T-helper 1 cell (primary cell): ENCODE measurements at places on chromosomes 4 and X.

GRCh38 chr4:103478734-103479133 lies 241.1 kb downstream of the TACR3 start:
- no peak for DNase-seq

- no peak for DNase-seq
Observed at GRCh38 chr4:107546638-107547037, 173.4 kb downstream of the PAPSS1 start.

DNA sequence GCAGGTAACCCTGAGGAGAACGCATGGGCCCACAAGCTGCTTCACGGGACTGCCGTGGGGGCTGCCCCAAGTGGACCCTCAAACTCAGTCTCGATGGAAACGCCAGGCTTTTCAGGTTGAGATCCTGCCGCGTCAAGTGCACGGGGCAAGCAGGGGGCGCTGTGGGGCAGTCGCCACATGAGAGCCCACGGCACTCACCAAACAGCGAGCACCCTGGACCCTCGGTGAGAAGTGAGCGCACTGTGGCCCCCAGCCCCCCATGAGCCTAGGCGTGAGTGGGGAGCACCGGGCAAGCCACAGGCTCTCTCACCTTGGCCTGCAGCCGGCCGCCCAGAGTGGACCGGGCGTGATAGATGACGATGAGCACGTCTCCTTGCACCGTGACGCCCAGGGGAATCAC lies 50.9 kb upstream of the CPLX1 start:
- DNase-seq = no peak

- no peak for DNase-seq
Observed at GRCh38 chrX:5916945-5917344, 311.7 kb downstream of the NLGN4X start.

DNA sequence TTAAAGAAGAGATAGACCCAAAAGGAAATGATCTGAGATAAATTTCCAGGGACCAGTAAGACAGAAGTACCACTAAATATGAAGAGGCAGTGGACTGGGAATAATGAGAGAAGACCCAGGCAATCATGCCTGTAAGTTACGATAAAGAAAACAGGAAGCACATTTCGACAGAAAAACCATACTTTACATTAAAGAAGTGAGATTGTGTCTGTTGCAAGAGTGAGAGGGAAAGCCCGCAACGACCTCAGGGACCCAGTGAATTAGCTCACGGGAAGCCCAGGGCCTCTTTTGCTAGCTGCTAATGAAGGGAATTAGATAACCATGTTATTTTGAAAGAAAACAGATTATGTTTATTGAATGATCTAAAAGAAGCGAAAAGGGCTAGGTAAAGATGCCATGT lies 28.9 kb upstream of the ACSL1 start:
- no peak for DNase-seq

GRCh38 chr4:25421816-25422525 lies 44.9 kb downstream of the ANAPC4 start:
- DNase-seq = no peak

GRCh38 chr4:67091673-67092072 lies 453.6 kb downstream of the CENPC start:
- DNase-seq = no peak

GRCh38 chr4:88675543-88675942 lies 22.1 kb downstream of the NAP1L5 start:
- no peak for DNase-seq

- no peak for DNase-seq
Observed at GRCh38 chr4:187276736-187277408, 553.2 kb upstream of the FAT1 start.
